Activated T-cell treated with anti-CD3 and anti-CD28 coated beads, Interleukin-2, amount 50 U/mL, for 72 hours (primary cell): ENCODE measurements at places on chromosomes 12 and 14. TPM values are rescaled to one million over a fixed set of nuclear protein-coding genes. Genes with fewer than 3 reads are reported as not detected.

DNA sequence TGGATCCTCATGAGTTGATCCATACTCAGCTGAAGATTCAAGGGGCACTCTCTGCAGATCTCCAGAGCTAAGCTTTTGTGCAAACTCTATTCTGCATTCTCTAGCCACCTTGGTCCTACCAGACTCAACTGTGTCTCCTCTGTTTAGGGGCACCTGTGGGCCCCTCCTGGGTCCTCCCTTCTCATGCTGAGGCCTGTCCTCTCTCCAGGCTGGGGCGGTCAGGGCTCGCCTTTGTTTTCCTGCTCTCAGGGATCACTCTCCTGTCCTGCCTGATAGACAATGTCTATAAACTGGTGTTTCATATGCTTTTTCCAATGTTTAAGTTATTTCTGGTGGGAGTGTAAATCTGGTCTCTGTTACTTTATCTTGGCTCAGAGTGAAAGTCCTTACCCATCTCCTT lies 11.6 kb upstream of the KIF26A start:
- H3K4me1 ChIP-seq, result no peaks in the 10 kb centered on the region
- H3K36me3 ChIP-seq, result peaks cover 20% of the 10 kb centered on the region
- DNase-seq, result no peak
- no peak overlapping the region for H3K4me3 ChIP-seq
- H3K27ac ChIP-seq, result no peak overlapping the region

- no peaks in the 10 kb centered on the region for H3K27me3 ChIP-seq
- H3K36me3 ChIP-seq, result no peaks in the 10 kb centered on the region
- DNase-seq, result no peak
- no peak overlapping the region for H3K4me3 ChIP-seq
- no peak overlapping the region for H3K27ac ChIP-seq
- H3K4me1 ChIP-seq, result peaks cover 14% of the 10 kb centered on the region
These were observed 26.6 kb downstream of the ATF7 start for GRCh38 chr12:53599579-53599978.

DNA sequence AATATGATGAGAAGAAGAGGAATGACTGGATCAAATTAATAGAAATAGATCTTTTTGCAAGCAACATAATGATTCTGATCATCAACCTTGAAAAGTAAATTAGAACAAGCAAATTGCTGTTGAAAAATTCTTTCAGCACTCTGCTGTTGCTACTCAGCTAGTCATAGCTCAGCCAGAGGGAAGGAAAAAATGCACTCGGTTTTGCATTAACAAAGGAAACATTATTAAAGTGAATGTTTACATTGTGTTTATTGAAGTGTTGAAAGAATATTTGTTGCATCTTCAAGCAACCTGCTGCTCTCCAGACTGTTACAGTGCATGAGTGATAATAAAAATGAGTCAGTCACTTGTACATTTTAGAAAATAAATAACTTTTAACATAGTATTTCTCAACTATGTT lies 26.5 kb downstream of the AP5M1 start:
- H3K27ac ChIP-seq, result no peak overlapping the region
- no peak overlapping the region for H3K4me3 ChIP-seq
- DNase-seq, result no peak
- no peaks in the 10 kb centered on the region for H3K36me3 ChIP-seq
- H3K27me3 ChIP-seq, result no peaks in the 10 kb centered on the region
- no peaks in the 10 kb centered on the region for H3K4me1 ChIP-seq

DNA sequence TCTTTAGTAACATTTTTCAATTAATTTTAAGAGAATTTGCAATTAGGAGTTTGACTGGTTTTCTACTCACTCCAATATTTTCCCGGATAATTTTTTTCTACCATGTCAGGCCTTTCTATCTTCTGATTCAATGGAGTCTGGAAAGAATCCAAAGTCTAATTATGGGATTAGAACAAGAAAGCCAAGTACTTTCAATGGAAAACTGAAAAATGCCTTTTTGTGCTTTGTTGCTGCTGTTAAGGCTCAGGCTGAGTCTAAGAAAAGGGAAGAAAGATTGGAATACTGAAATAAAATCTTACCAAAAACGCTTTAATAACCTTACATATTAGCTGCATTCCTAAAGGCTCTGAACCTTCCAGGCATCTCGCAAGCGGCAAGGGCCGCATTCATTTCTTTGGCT lies 24.4 kb upstream of the DHRS4 start:
- peaks cover 6% of the 10 kb centered on the region for H3K27me3 ChIP-seq
- no peaks in the 10 kb centered on the region for H3K4me1 ChIP-seq
- H3K4me3 ChIP-seq, result no peak overlapping the region
- H3K36me3 ChIP-seq, result no peaks in the 10 kb centered on the region

- no peaks in the 10 kb centered on the region for H3K4me1 ChIP-seq
- no peak for DNase-seq
- peaks cover 5% of the 10 kb centered on the region for H3K36me3 ChIP-seq
These were observed at the start of gene CLEC12A for GRCh38 chr12:9971181-9971580. Gene CLEC12A, plus strand, starts transcription at chr12:9971409. Its CDS starts 188 bp downstream, at chr12:9971597.

DNA sequence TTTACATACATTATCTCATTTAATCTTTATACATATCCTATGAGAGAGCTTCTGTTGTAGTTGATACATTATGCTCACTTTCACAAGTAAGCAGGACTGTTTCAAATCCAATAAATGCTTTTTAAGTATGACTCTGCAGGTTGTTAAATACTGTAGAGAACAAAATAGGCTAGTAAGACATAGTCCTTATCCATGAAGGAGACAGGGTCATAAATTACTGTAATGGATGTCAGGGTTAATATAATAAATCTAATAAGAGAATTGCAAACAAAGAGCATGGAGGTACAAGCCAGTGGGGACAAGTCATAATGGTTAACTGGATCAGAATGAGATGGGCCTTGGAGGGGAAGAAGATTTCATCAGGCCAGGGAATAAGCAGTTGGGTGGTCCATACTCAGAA lies 303.8 kb upstream of the RGS6 start:
- no peak overlapping the region for H3K4me3 ChIP-seq
- peaks cover 5% of the 10 kb centered on the region for H3K4me1 ChIP-seq
- peak overlapping the region; percentile 22 for H3K27ac ChIP-seq
- peaks cover 5% of the 10 kb centered on the region for H3K36me3 ChIP-seq
- DNase-seq, result no peak
- no peaks in the 10 kb centered on the region for H3K27me3 ChIP-seq

DNA sequence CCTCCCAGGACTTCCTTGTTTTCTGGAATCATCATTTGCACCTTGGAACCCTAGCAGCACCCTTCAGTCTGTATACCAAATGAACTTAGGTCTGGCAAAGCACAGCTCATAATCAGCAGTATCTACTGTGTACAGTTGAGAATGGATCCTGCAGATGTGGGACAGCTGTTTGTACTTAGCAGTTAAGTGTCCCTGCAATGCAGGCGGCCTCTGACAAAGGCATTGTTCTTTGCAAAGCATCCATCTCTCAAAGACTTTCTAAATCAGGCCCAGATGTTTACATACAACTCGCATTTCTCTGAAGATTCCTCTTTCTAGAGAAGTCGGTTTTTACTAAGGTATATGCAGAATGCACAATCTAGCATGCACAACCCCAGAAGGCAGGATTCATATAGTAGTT lies 170.5 kb upstream of the RBM19 start:
- no peak overlapping the region for H3K27ac ChIP-seq
- DNase-seq, result no peak
- no peak overlapping the region for H3K4me3 ChIP-seq
- H3K27me3 ChIP-seq, result no peaks in the 10 kb centered on the region
- H3K36me3 ChIP-seq, result no peaks in the 10 kb centered on the region
- no peaks in the 10 kb centered on the region for H3K4me1 ChIP-seq

GRCh38 chr12:2752676-2753371 lies 41.9 kb upstream of the FKBP4 start:
- DNase-seq, result peak; percentile 88
- H3K4me1 ChIP-seq, result no peaks in the 10 kb centered on the region
- no peak overlapping the region for H3K4me3 ChIP-seq
- H3K27me3 ChIP-seq, result peaks cover 33% of the 10 kb centered on the region
- H3K27ac ChIP-seq, result no peak overlapping the region
- peaks cover 2% of the 10 kb centered on the region for H3K36me3 ChIP-seq

- no peak for DNase-seq
- H3K4me1 ChIP-seq, result no peaks in the 10 kb centered on the region
- peaks cover under 1% of the 10 kb centered on the region for H3K27me3 ChIP-seq
- H3K27ac ChIP-seq, result no peak overlapping the region
- no peak overlapping the region for H3K4me3 ChIP-seq
- no peaks in the 10 kb centered on the region for H3K36me3 ChIP-seq
These were observed 9.3 kb upstream of the ESR2 start for GRCh38 chr14:64303471-64303917.

GRCh38 chr14:99755068-99755405 lies 38.2 kb upstream of the EML1 start:
- H3K36me3 ChIP-seq, result no peaks in the 10 kb centered on the region
- H3K4me1 ChIP-seq, result peaks cover 6% of the 10 kb centered on the region
- H3K4me3 ChIP-seq, result no peak overlapping the region
- DNase-seq, result no peak
- no peak overlapping the region for H3K27ac ChIP-seq

GRCh38 chr14:100528962-100529560 lies 58.2 kb downstream of the BEGAIN start:
- DNase-seq, result no peak
- H3K4me1 ChIP-seq, result no peaks in the 10 kb centered on the region
- no peaks in the 10 kb centered on the region for H3K27me3 ChIP-seq
- H3K4me3 ChIP-seq, result no peak overlapping the region
- no peaks in the 10 kb centered on the region for H3K36me3 ChIP-seq
- no peak overlapping the region for H3K27ac ChIP-seq

- no peaks in the 10 kb centered on the region for H3K36me3 ChIP-seq
- no peak overlapping the region for H3K27ac ChIP-seq
- no peak overlapping the region for H3K4me3 ChIP-seq
- H3K4me1 ChIP-seq, result peaks cover 18% of the 10 kb centered on the region
- H3K27me3 ChIP-seq, result no peaks in the 10 kb centered on the region
These were observed 110.3 kb downstream of the SLC25A47 start for GRCh38 chr14:100433428-100433814.

DNA sequence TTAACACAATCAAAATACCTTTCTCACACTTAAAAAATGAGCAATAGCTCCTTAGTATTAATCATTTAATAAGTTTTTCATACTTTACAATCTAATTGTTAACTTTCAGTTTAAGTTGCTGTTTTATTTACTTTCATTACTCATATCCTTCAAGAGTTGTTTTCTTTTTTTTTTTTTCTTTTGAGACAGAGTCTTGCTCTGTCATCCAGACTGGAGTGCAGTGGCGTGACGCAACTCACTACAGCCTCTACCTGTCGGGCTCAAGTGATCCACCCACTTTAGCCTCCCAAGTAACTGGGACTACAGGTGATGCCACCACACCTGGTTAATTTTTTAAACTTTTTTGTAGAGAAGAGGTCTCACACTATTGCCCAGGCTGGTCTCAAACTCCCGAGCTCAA lies 16.1 kb downstream of the ZBTB1 start:
- no peak overlapping the region for H3K27ac ChIP-seq
- peaks cover 21% of the 10 kb centered on the region for H3K4me1 ChIP-seq
- H3K4me3 ChIP-seq, result no peak overlapping the region
- H3K27me3 ChIP-seq, result no peaks in the 10 kb centered on the region

DNA sequence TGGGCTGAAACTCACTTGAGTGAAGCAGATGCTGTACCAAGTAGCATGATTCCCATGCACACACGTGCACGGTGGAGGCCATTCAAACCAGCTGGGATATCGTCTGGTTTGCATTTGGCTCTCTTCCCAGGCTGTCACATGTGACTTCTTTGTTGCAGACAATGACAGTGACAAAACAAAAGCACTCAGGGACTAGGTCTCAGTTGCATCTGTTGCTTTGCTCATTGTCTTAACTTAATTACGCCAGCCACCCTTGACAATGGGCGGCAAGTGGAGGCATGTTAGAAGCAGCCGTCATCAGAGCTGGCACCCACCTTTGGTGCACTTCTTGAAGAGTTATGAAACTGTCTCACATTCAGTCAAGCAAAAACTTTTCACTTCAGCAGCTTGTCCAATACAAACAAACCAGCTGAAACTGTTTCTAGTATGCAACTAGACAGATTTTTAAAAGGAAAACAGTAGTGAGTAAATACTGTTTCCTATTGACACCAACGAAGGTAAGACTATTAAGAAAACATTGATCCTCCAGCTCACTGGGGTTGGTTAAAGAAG lies 74.3 kb downstream of the IGF1 start:
- H3K36me3 ChIP-seq, result no peaks in the 10 kb centered on the region
- H3K4me1 ChIP-seq, result peaks cover 14% of the 10 kb centered on the region
- H3K27me3 ChIP-seq, result peaks cover 31% of the 10 kb centered on the region
- no peak for DNase-seq
- no peak overlapping the region for H3K4me3 ChIP-seq

- no peak for DNase-seq
- H3K4me1 ChIP-seq, result no peaks in the 10 kb centered on the region
- H3K27me3 ChIP-seq, result no peaks in the 10 kb centered on the region
- H3K4me3 ChIP-seq, result no peak overlapping the region
- H3K27ac ChIP-seq, result no peak overlapping the region
These were observed 326.1 kb downstream of the TMEM121 start for GRCh38 chr14:105852378-105853088.

DNA sequence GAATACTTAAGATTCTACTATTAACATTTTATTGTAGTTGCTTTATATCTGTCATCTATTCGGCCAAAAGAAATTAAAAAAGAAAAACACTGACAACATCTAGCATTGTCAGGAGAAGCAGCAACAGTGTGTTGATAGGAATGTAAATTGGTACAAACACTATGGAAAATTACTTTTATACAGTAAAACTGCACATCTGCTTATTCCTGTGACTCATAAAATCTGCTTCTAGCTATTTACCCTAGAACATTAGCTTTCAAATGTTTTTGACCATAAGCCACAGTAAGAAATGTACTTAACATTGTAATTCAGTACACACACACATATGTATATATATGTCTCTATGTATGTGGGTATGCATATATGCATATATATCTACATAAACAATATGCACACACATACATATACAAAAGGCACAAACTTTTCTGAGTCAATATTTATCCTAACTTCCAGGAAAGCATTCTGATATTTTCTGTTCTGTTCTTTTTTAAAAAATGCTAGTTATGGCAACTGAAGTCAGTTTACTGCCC lies 278.9 kb upstream of the GARIN2 start:
- H3K36me3 ChIP-seq, result no peaks in the 10 kb centered on the region
- no peaks in the 10 kb centered on the region for H3K27me3 ChIP-seq
- H3K4me1 ChIP-seq, result no peaks in the 10 kb centered on the region
- no peak overlapping the region for H3K27ac ChIP-seq
- no peak overlapping the region for H3K4me3 ChIP-seq
- no peak for DNase-seq

The SLC22A17 gene
- 8.6 TPM for total RNA-seq

The ACVRL1 gene
- total RNA-seq, result not detected

The PLD4 gene
- 0.30 TPM for total RNA-seq

The GZMB gene
- total RNA-seq, result 2,852 TPM

The C12orf42 gene
- 0.31 TPM for total RNA-seq

The ADAMTS20 gene
- total RNA-seq, result not detected

The SMOC1 gene
- not detected for total RNA-seq

The APEX1 gene
- 209 TPM for total RNA-seq

The LRFN5 gene
- not detected for total RNA-seq
